ENCODE measurements at places on chromosomes 6 and 20. TPM values are rescaled to one million over a fixed set of nuclear protein-coding genes. Genes with fewer than 3 reads are reported as not detected.

OXT gene
- 1.8 TPM for total RNA-seq

DNA sequence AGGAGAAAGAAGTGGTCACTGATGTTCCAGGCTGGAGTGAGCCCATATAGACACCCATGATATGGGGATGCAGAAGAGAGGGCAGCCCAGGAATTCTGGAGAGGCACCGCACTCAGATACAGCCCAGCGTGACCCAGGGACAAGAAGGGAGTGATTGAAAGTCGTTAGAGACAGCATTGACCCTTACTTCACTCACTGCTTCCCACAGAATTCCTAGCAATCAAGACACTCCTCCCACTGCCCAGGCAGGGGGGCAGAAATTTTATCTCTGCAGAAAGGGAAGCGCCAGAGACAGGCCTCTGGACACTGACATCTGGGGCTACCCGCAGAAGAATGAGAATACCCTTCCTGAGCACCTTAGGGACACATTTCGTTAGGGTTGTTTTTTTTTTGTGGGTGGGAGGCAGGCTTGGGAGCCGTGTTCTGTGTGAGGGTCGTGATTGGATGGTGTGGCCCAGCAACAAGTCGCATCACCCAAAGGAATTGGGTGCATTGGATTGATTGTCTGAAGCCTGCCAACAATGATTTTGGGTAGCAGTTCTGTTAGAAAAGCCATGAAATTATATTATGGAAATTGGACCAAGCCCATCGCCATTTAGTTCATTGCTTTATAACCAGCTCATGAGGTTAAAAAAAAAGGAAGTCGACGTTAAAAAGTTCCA lies 45.9 kb upstream of the MAP3K4 start:
- H3K36me3 ChIP-seq, result no peaks in the 10 kb centered on the region
- H3K27me3 ChIP-seq, result peaks cover 7% of the 10 kb centered on the region
- H3K4me3 ChIP-seq, result no peak overlapping the region
- no peak overlapping the region for H3K27ac ChIP-seq

GRCh38 chr20:21396599-21397340 lies 556 bp downstream of the NKX2-4 start:
- H3K27me3 ChIP-seq, result peaks cover 73% of the 10 kb centered on the region
- peak overlapping the region; percentile 49 for H3K4me3 ChIP-seq
- no peak overlapping the region for H3K27ac ChIP-seq
- peak; percentile 16 for DNase-seq
- H3K36me3 ChIP-seq, result no peaks in the 10 kb centered on the region
- H3K4me1 ChIP-seq, result peaks cover 25% of the 10 kb centered on the region

DNA sequence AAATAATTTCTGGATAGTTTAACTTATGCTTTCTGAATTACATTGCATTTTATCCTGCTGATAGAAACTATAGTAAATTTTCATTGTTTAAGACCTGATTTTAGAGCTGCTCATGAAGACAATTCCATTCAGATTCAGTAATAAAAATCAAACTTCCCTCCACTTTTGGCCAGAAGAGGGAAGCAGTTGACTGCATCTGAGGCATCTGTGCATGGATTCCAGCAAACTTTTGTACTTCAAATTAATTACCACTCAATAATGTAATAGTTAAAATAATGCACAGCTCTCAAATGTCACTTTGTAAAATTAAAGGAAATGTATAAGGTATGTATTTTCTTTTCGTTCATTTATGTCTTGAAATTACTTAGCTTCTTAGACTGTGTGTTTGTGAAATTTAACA lies 64.2 kb upstream of the SLC35B3 start:
- no peaks in the 10 kb centered on the region for H3K27me3 ChIP-seq
- H3K4me3 ChIP-seq, result no peak overlapping the region
- H3K4me1 ChIP-seq, result no peaks in the 10 kb centered on the region

- H3K4me3 ChIP-seq, result peak overlapping the region; percentile 94
- no peak for DNase-seq
- peaks cover 45% of the 10 kb centered on the region for H3K36me3 ChIP-seq
Observed at GRCh38 chr6:31357886-31358285, 907 bp upstream of the HLA-B start.

DNA sequence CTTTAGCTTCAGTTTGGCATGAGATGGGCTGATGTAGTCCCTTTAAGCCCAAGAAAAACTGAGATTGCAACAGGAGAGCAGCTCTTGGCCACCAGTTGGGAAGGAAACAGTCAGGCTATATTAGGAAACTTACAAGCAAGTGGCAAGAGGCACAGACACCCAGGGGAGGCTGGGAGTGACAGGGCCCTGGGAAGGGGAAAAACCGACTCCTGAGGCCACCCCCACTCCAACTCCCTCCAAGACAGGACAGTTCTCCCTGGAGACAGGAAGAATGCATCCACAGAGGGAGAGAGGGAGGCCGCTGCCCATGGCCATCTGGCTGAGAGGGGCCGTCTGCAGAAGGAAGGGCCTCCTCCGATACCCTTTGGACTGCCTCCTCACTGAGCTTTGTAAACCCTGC lies 20.5 kb downstream of the JPH2 start:
- no peak for DNase-seq
- H3K36me3 ChIP-seq, result no peaks in the 10 kb centered on the region
- H3K27ac ChIP-seq, result no peak overlapping the region
- H3K27me3 ChIP-seq, result peaks cover 47% of the 10 kb centered on the region

DNA sequence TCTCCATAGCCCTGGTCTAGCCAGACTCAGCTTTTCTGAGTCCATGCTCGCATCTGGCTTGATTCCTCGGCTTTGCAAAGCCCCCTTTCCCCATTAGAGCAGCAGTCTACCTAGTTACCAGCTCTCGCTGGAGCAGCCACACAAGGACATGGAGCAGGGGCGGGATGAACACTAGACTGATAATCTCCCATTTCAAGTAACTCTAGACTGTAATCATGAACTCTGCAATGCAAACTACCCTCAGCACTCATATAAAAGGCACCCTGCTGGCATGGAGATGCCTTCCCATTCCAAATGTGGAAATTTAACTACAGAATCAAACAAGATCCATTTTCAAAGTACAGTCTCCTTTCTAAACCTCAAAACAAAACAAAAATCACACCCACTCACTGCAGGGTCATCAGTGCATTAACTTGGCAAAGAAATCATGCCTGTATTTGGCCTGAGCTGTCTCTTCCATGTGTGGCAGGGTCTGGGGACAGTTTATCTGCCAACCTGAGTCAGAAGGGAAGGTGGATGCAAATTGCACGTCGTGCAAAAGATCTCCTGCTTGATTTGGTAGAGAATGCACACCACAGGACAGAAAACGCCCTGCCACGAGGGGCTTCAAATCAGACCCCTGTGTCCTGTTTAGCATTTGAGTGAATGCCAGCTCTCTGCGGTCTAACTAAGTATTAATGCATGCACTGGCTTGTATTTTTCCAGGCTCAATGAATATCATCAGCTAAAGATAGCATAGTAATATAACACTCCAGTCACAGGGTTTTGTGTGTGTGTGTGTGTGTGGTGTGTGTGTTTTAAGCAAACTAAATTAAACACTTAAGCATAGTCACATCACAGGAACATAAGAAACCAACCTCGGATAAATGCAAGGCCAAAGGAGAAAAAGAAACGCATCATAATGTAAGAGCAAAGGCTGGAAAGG lies 85.3 kb downstream of the MYLK4 start:
- no peaks in the 10 kb centered on the region for H3K36me3 ChIP-seq
- H3K27ac ChIP-seq, result no peak overlapping the region
- peaks cover 7% of the 10 kb centered on the region for H3K27me3 ChIP-seq
- H3K4me1 ChIP-seq, result peaks cover 10% of the 10 kb centered on the region
- no peak for DNase-seq

- H3K4me1 ChIP-seq, result no peaks in the 10 kb centered on the region
- H3K27me3 ChIP-seq, result no peaks in the 10 kb centered on the region
- H3K36me3 ChIP-seq, result no peaks in the 10 kb centered on the region
- H3K4me3 ChIP-seq, result no peak overlapping the region
- no peak for DNase-seq
Observed at GRCh38 chr20:36421641-36422040, 115.5 kb downstream of the DLGAP4 start.

All from activated T-cell treated with anti-CD3 and anti-CD28 coated beads, Interleukin-2, amount 50 U/mL, for 72 hours (primary cell).